ENCODE measurements at places on chromosomes 2 and 18.

GRCh38 chr18:3042379-3042778 is 29.4 kb upstream of the LPIN2 start:
- no peak for DNase-seq

DNA sequence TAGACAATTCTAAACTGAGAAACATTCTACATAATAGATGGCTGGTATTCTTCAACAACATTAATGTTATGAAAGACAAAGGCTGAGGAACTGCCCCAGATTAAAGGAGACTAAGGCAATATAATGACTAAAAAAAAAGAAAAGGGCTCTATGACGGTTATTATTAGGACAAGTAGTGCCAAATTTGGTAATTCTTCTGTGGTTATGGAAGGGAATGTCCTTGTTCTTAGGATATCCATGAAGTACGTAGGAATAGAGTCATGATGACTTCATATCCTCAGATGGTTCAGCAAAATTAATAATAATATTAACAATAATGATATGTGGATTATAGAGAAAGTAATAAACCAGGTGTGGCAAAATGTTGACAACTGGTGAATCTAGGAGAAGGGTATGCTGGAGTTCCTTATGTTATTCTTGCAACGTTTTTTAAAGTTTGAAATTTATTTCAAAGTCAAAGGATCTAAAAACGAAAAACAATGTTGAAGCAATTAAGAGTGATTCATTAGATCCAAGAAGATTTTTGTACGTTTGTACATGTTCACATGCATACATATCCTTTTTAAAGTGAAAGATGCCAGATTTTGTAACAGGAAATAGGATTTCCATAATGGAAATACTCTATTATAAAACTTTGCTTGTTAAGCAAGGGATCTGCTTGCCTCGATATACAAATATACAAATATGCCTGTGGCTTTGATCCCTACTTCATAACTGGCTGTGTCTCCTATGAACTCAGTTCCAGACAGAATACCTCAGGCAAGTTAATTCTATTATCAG is 27.7 kb upstream of the STRN start:
- no peak for DNase-seq

DNA sequence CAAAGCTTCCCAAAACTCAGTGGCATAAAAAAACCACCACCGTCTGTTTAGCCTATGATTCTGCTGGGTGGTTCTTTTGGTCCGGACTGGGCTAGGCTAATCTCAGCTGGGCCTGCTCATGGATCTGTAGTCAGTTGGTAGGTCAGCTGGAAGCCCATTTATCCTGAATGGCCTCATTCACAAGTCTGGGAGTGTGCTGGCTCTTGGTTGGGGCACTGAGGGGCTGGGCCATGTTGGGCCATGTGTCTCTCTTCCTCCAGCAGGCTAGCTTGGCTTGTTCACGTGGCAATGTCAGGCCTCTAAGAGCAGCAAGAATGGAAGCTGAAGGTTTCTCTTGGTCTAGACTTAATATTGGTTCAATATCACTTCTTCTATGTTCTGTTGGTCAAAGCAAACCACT is 95.7 kb upstream of the HS6ST1 start:
- no peak for DNase-seq

- DNase-seq = no peak
Measured at GRCh38 chr18:74397572-74397971, 59.5 kb downstream of the DIPK1C start.

- DNase-seq = no peak
Measured at GRCh38 chr2:66948234-66948633, 448.9 kb upstream of the ETAA1 start.

DNA sequence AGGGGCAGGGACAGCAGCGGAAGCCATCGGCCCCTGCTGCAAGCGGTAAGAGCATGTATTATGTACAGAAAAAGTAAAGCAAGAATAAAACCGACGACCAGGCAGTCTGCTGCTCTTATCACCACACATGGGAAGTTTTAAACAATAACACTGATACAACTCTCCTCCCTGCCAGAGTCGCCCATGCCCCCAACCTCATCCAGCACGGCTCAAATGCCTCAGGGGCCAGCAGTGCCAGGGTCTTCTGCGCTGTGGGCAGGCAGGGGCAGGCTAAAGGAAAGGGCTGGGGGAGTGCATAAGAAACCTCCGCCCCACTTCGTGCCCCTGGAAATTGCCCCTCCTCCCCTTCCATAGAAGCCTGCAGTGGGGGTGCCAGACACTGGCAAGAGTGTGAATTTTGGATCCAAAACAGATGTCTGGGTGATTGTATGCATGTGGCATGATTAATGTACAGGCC is 10.1 kb downstream of the TEX51 start:
- DNase-seq = no peak

GRCh38 chr2:45892757-45893156 is 241.3 kb downstream of the PRKCE start:
- DNase-seq = no peak

GRCh38 chr2:201176081-201176481 is 6.9 kb upstream of the CASP10 start:
- no peak for DNase-seq

DNA sequence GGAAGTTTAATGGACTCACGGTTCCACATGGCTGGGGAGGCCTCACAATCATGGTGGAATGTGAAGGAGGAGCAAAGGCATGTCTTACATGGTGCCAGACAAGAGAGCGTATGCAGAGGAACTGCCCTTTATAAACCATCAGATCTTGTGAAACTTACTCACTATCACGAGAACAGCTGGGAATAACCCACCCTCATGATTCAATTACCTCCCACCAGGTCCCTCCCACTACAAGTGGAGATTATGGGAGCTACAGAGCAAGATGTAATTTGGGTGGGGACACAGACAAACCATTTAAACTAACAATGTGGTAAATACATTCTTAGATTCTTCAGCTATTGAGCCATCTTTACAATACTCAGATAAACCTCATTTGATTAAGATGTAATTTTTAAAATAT is 176.1 kb downstream of the SH3BP4 start:
- no peak for DNase-seq

- DNase-seq = peak; percentile 26
Measured at GRCh38 chr2:27889774-27890145, 427 bp downstream of the RBKS start.

DNA sequence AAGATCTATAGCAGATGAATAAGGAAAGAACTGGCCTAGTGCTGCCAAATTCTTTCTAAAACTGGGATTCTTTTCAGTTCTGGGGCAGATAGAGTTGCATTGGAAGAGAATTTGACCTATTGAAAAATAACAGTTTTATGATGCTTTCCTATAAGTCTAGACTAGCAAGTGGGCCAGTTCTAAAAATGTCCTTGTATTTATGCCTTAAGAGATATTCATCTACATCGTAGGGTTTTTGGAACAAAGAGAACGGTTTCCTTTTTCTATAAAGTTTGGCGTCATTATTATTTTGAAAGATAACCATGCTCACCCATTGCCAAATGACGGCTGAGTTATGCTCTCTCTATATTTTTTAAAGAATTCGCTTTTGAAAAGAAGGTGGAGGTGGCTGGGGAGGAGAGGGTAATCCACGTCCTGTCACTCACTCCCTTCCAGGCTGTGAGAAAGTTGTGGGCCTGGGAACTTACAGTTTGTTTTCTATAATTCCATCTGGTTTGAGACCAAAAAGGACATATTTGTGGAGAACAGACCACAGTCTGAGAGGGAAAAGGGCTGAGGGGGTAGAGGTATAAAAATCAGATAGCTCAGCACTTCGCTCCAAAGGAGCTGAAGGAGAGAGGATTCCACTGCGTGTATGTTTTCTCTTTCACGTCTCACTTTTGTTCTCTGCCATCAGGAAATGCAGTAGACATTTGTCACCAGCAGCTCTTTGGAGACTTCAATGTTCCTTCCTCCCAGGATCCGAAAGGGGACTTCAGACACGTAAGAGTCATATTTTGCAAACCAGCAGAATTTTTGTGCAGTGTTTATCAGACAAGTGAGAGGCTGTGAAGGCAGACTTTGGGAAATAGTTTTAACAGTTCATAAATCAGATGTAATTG is 281.9 kb upstream of the FN1 start:
- DNase-seq = no peak

GRCh38 chr2:221571025-221571550 is 1.0 kb downstream of the EPHA4 start:
- no peak for DNase-seq

- no peak for DNase-seq
Measured at GRCh38 chr2:218857371-218858137, 2.1 kb upstream of the WNT6 start.

DNA sequence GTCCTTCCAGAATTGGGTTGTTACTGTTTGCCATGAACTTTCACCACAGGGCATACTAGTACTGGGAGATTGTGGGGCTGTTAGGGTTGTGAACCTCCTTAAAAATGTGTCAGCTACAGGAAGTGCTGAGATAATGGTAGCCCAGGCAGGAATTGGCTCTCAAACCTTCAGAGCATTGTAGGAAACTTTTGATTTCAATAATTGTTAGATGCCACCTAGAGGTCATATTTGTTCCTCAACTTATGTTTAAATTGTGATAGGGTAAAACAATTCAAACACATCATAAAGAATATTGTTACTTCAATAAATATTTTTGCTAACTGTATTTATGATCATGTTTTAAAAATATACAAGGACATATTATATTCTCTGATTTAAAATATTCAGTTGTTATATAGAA is 594.6 kb downstream of the ADCYAP1 start:
- DNase-seq = peak; percentile 62

DNA sequence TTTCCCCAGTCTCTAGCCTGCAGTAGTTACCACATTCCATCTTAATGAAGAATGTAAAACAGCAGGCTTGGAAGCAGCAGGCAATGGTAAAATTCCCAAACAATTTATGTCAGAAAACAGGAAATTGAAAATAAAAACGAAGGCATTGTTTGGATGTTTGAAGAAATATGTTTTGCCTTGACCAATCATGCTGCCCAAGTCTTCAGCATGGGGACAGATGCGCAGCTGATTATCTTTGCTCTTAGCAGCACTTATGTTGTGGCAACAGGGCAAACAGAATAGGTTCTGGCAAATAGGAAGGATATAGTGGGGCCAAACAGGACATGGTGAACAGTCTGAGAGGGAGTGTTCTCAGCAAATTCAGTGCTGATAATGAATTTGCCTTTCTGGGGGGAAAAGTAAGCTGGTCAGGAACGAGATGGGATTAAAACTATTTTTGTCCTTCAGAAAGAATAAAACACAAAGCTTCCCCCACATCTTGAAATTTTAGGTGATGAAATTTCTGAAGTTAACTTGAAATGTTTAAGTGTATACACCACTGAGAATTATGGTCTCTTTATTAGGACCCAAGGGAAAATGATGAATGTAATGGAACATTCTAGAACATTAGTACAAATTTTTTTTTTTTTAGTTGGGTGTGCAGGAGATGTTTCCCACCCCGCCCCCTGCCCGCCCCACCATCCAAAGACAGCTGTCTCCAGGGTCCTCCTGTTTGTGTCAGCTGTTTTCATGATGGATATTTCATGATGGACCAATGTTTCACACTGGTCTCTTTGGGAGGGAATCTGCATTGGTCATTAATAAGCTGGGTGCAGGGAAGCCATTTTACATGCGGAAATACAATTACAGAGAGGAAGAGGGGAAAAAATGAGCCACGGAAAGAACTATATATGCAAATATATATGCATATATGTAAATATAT is 239.5 kb upstream of the REV1 start:
- DNase-seq = peak; percentile 4

DNA sequence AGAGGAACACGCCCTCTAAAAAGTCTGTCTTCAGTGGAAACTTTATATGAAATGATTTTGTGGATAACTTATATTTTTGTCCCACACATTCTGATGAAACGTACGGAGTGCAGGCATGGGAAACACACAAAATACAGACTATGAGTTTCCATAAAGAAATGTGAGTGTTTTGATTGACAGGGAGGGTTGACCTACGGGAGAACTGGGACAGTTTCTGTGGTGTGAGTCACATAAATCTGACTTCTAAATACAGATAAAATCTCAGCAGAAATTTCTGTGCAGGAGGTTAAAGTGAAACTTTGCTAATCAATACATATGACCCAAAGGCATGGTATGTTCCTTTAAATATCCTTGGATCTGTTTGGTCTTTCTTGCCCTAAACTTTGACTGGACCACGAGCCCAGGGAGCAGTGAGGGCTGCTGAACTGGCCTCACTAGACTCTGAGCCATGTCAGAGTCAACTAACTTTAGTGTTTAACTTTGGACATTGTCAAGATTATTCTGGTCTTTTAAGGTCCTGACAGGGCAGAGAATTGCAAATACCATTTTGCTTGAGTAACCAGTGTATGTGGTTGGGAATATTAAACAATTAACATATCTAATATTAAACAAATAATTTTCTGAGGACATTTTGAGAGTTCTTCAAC is 206.9 kb upstream of the LYPD1 start:
- no peak for DNase-seq

DNA sequence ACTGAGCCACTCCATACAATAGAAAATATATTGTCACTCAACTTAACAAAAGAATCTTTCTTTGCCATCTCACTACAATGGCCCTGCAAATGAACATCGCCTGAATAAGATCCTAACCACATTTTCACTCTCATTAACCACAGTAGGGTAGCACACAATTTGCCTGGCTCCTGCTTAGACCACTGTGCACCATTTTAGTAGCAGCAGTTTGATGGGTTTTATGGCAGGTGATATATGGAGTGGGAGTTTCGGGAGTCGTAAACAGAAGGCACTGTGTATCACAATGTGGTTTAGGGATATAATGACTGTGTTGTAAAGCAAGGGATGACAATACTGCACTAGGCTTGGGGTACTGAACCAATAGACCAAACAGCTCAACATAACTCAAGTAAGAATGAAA is 617.4 kb downstream of the BCL11A start:
- DNase-seq = no peak

- peak; percentile 89 for DNase-seq
Measured at GRCh38 chr2:231664727-231665126, 43.6 kb upstream of the PTMA start.

DNA sequence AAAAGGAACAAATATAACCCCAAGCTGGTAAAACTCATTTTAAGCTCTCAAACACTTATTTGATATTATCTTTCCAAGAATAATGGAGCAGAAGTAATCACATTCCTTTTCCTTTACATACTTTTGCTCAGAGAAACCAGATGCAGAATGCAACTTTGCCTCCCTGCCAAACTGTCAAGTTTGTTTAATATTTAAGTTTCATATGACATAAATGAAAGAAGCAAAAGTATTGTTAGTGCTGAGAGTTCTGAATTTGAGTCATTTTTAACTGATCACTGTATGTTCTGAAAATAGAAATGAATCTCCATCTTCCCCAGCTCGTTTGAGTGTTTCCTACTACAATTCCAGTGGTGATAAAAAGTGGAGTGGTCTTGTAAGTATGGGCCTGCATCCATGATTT is 423.4 kb downstream of the PID1 start:
- no peak for DNase-seq

DNA sequence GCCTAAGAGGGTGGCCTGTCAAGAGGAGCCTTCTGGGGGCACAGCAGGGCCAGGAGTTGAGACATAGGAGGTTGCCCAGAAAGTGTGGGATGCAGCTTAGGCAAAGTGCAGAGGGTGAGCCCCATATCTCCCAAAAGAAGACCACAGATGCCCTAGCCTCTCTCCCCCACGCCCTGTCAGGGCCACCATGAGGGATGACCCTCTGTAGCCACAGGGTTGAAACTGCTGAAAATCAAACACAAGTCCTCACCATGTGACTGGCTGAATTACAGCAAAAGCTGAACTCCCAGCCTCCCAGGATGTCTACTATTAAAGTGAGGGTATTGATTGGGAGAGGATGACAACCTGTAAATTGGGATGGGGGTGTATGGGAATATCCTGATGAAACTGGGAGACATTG is 37.4 kb upstream of the ARHGEF4 start:
- DNase-seq = no peak
